ENCODE measurements at places on chromosomes 3 and 15.

DNA sequence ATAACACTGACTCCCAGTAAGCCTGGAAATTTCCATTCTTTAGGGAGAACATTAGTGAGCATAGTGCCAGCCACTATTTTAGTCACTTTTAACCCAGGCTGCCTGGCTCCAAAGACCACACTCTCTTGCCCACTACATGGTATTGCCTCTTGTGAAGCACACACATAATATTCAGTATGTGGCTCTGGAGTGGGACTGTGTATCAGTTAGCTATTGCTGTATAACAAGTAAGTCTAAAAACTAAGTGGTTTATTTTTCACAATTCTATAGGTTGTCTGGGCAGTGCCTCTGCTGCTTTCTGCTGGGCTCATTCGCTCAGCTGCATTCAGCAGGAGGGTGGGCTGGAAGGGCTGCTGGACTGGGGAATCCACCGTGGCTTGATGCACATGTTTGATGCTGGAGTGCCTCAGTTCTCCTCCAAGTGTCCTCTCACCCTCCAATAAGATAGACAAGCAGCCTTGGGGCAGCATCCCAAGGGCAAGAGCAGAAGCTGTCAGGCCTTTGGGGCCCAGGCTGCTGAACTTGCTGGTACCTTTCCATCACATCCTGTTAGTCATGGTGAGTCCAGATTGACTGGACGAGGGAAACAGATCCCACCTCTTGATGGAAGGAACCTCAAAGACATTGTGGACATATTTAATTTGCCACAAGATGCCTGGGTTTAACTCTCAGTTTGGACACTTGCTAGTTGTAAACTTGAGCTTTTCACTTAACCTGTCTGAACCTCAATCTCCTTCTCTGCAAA, 66.6 kb upstream of the TLE3 start:
- no peak for DNase-seq

- no peak for DNase-seq
Measured at GRCh38 chr3:115693868-115694267, 70.6 kb downstream of the GAP43 start.

- DNase-seq = no peak
Measured at GRCh38 chr15:98927996-98928395, 79.6 kb downstream of the PGPEP1L start.

DNA sequence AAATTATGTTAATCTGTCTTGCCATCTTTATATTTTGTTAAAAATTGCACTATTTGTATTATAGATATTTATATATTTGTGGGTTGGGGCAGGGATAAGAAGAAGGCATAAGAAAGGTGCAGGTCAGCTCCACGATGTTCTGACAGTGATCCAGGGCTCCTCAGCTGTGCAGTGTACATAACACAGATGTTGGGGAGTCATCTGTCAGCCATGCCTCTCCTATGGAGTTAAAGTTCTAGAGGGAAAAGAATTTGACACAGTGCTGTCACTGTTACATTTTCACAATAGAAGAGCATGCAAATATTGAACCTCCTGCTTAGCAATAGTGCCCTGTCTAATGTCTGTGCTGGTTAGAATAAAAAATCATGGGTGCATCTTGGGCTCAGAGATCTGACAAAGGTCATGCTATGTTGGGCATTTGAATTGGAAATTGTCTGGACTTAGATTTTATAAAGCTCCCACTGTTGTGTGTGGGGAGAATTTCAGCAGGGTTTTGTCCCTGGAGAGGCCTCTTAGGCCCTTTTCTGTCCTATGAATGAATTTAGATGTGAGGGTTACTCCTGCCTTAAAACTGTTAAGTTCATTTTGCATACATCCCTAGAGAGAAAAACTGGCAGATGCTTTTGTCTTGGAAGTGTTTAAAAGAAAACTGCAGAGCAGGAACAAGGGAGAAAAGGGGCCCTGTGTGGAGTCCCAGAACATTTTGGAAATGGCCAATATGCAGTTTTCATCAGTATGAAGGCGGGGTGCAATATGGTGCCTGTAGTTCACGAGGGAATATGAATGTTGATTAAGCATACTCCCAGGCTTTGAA, 20.4 kb downstream of the CDIN1 start:
- no peak for DNase-seq

DNA sequence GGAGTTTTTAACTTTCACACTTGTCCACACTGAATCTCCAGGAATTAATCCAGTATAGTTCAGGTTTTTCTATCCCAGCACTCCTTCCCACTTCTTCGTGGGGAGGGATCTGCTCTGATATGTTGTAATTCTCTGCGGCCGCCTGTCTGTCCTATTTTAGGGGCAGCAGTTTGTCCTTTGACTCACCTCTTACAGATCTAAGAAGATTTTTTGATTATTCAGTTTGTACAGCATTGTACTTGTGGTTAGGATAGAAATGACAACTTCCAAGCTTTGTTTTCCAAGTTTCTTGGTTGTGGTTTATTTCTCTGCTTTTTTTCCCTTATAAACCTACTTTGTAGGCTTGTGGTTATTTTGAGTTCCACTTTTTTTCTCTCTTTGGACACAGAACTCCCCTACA, 601.7 kb downstream of the SI start:
- no peak for DNase-seq

- no peak for DNase-seq
Measured at GRCh38 chr3:171753025-171753472, 57.2 kb downstream of the PLD1 start.

- no peak for DNase-seq
Measured at GRCh38 chr3:113914646-113915045, 33.2 kb upstream of the ZDHHC23 start.

GRCh38 chr15:100083572-100083971, 258.2 kb downstream of the ADAMTS17 start:
- DNase-seq = no peak

DNA sequence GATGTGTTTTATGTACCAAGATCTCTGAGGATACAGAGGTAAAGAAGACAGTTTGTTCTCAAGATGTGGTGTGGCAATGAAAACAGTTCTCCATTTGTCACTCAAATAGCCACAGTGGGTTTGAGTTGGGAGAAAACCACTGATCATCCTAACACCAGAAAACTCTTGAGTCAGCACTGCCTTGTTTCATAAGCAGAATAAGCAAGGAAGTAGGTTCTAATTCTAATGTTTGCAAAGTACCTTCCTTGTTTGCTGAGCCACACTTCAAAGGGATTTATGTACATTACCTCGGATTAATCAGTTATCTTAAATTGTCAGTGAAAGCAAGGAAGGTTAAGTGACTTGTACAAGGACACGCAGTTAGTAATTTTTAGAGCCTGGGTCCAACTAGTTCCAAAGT, 107.8 kb upstream of the BOC start:
- no peak for DNase-seq

DNA sequence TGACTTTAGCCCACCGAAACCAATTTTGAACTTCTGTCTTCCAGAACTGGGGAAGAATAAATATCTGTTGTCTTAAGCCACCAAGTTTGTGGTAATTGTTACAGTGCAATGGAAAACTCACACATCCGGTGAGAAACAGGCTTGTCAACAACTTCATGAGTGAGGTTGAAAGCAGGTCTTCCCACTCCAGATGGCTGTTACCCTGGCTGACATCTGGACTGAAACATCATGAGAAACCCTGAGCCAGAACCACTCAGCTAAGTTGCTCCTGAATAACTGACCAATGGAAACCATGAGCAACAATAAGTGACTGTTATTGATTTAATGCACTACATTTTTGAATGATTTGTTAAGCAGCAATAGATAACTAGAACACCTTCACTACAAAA, 10.3 kb downstream of the ACSBG1 start:
- no peak for DNase-seq

GRCh38 chr3:84904212-84904611, 54.6 kb upstream of the CADM2 start:
- DNase-seq = no peak

GRCh38 chr15:63852407-63852806, 18.7 kb upstream of the HERC1 start:
- no peak for DNase-seq

GRCh38 chr3:57397175-57398026, 104.9 kb upstream of the ASB14 start:
- DNase-seq = peak; percentile 5

GRCh38 chr15:45180648-45181436, 6.9 kb downstream of the SHF start:
- no peak for DNase-seq

- no peak for DNase-seq
Measured at GRCh38 chr3:7518026-7518425, 657.1 kb downstream of the GRM7 start.

- no peak for DNase-seq
Measured at GRCh38 chr3:71984843-71985613, 200.1 kb upstream of the PROK2 start.

DNA sequence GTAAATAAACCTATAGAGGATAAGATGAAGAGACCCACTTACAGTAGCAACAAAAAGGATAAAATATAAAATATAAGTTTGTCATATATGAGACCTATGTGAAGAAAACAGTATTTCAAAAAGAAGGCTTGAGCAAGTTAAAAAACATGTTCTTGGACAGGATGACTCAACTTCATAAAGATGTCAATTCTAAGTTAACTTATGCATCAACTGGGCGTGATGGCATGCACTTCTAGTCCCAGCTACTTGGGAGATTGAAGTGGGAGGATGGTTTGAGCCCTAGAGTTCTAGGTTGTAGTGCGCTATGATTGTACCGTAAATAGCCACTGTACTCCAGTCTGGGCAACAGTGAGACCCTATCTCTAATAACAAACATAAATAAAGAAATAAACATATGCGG, 59.7 kb downstream of the PDCD6IP start:
- no peak for DNase-seq

DNA sequence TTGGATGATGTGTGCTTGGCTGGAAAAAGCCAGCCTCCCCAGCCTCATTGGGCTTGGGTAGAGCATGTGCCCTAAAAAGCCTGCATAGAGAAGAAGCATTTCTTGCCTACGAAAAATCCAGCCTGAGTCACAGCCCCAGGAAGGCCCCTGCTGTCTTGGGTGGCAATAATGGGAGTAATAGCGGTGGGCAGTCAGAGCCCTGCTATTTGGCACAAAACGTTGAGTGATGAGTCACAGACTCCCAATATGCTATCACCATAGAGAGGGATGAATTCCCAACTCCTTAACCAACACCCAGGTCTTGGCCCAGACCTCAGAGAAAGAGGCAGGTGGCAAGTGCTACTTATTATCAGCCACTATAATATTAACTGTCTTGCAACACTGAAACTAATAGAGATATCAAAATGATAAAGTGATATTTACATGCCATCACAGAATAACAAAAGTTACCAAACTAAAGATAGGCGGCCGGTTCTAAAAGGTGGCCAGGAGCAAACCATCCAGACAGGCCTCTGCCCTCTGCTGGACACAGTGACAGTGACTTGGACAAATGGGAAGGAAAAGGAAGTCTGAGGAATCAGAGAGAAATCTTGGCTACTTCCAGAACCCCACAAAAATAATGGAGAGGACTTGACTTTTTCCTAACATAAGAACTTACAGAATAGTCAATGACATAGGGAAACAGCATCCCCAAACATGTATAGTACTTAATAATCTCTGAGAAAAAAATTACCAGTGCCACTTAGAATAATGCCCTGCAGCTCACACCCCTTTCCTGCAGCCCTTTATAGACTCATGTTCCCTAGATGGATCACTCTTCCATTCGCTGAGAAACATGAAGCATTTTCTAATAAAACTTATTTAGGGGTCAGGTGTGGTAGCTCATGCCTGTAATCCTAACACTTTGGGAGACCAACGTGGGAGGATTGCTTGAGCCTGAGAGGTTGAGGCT, 51.9 kb upstream of the MUC13 start:
- DNase-seq = no peak

DNA sequence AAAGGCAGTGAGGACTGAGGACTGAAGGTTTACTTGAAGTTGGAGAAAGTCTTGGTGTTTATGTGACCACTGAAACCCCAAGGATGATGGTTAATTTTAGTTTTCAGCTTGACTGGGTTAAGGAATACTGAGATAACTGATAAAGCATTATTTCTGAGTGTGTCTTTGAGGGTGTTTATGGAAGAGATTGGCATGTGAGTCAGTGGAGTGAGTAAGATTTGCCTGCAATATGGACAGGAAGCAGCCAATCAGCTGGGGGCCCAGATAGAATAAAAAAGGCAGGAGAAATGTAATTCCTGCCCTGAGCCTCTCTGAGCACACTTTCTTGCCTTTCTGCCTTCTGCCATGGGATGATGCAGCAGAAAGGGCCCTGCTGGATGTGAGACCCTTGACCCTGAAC, 92.4 kb downstream of the KBTBD8 start:
- no peak for DNase-seq

GRCh38 chr15:70376929-70377691, 279.4 kb upstream of the TLE3 start:
- no peak for DNase-seq

DNA sequence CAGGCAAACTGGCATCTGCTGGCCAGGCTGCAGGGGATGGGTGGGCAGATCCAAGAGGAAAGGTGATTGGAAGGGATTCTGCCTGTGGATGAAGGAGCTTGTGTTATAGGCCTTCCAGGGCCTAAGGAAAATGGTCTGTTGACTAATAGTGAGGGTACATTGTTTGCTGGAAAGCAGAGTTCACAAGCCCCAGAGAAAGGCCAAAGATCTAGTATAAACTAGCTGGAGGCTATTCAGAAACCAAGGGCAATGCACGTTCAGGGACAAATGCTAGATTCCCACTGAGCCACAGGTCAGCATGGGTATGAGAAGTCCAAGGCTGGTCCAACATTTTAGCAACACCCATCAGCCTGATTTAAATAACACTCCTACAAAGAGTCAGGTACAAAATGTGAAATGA, 74.7 kb downstream of the FBN1 start:
- DNase-seq = no peak

DNA sequence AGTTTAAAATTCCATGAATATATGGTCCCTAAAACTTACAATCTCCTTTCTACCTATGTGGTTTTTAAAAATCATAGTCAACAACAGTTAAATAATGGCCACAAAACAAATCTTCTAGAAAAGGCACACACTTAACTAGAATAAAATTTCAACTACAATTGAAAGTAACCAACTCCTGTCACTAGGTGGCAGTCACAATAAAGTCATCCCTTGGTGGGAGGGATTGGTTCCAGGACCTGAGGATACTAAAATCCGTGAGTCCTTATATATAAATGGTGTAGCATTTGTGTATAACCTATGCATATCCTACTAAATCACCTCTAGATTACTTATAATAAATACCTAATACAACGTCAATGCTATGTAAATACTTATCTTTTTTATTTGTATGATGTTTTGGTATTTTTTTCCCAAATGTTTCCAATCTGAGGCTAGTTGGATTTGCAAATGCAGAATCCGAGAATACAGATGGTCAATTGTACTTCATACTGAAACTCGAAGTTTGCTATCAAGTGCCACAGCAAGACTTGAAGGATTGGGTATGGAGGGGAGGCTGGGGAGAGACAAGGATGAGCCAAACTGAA, 172.6 kb downstream of the FMN1 start:
- no peak for DNase-seq

GRCh38 chr3:69827127-69827526, 87.9 kb downstream of the MITF start:
- no peak for DNase-seq

GRCh38 chr15:96495386-96495785, 164.9 kb downstream of the NR2F2 start:
- DNase-seq = no peak

GRCh38 chr3:195255571-195256501, 15.1 kb downstream of the XXYLT1 start:
- no peak for DNase-seq
